ENCODE measurements at places on chromosomes 4 and X.

- DNase-seq, result no peak
These were observed 70.3 kb upstream of the SPIN4 start for GRCh38 chrX:63421411-63421810.

DNA sequence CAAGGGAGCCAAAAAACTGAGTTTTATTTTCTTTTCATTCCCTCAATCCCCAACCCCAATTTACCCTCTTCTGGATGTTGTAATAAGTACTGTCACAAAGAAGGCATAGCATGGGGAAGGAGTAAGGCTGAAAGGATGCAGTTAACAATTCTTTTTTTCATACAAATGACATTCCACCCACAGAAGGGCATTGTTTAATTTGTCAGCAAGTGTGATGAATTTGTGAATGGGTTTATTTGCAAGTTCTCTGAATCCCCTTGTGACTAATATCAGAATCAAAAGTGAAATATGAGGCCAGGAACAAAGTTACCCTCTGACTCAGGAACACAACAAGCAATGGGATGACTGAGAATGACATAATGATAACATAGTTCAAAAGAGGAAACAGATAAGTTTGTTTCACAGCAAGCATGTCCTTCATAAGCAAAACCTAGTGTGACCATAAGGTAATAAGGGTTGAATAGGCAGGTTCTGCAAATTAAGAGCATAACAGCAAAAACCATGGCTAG is 2.1 kb downstream of the GEMIN8 start:
- no peak for DNase-seq

GRCh38 chrX:153645921-153646488 is 998 bp upstream of the DUSP9 start:
- no peak for DNase-seq

DNA sequence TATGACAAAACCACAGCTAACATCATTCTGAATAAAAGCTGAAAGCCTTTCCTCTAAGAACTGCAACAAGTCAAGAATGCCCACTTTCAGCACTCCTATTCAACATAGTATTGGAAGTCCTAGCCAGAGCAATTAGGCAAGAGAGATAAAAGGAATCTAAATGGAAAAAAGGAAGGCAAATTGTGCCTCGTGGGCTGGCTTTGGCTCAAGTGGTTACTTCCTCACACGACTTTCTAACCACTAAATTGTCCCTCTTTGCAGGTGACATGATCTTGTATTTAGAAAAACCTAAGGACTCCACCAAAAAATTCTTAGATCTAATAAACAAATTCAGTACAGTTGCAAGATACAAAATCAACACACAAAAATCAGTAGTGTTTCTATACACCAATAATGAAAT is 57.2 kb downstream of the SCML2 start:
- DNase-seq, result no peak

GRCh38 chr4:27233531-27233930 is 372.9 kb downstream of the STIM2 start:
- no peak for DNase-seq
